Pancreas (tissue), 10 donors: ENCODE measurements at places on chromosomes 5 and 9. TPM values are rescaled to one million over a fixed set of nuclear protein-coding genes. Genes with fewer than 3 reads are reported as not detected.

DNA sequence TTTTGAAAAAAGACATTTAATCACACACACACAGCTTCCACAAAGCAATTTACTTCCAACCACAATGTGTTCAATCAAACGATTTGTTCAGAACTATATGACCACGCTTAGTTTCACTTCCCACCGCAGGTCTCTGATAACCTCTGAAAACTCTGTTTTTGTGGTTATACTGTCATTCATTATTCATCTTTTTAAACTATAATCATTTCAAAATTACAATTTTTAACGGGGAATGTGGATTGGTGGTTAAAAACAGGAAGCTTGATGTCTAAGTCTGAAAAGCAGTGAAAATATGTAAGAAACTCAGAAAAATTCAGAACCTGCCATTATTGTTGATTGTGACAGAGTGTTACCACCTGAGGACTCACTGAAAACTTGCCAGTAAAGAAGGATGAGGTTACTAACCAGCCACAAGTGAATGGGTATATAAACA is 12.7 kb upstream of the TMEM174 start:
- DNase-seq: no peak

DNA sequence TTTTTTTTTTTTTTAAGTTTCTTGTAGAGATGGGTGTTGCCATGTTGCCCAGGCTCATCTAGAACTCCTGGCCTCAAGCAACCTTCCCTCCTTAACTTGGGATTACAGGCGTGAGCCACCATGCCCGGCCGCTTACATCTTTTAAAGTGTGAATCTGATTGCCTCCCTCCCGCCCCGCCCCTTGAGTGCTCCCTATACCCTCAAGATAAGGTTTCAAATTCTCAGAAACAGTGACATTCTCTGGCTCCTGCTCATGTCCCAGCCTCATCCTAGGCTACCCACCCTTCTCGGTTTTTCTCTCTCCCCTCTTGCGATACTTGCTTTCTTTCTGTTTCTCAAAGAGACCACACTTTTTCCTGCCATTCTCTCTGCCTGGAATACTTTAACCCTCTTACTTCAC is 12.4 kb downstream of the MORN5 start:
- DNase-seq: no peak

DNA sequence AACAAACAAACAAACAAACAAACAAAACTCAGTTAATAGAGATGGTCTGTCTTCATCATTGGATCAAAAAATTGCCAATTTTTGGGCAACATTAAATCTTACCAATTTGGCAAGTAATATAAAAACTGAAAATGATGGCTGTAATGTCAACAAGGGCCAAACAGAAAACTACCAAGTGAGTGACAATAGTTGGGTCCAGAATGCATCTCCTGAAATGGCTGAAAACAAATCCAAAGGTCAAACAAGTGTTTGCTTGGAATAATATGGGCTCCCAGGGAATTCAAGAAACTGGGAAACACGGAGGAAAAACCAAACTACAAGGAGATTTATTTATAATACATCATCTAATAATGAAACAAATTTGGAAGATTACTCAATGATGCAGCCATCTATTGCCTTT is 25.1 kb downstream of the BAAT start:
- DNase-seq: no peak

GRM6 gene
- not detected for total RNA-seq

ECSCR gene
- total RNA-seq: 1.7 TPM

SYK gene
- 13.8 TPM for total RNA-seq

KIF4B gene
- not detected for total RNA-seq

SPATA6L gene
- total RNA-seq: 4.2 TPM
